ENCODE measurements at places on chromosomes 1 and 21. TPM values are rescaled to one million over a fixed set of nuclear protein-coding genes. Genes with fewer than 3 reads are reported as not detected.

GRCh38 chr1:204889681-204890383 is 19.2 kb downstream of the NFASC start:
- no peaks in the 10 kb centered on the region for H3K36me3 ChIP-seq
- DNase-seq = no peak
- no peaks in the 10 kb centered on the region for H3K27me3 ChIP-seq
- H3K4me1 ChIP-seq = peaks cover 21% of the 10 kb centered on the region
- no peak overlapping the region for H3K4me3 ChIP-seq

- peaks cover 2% of the 10 kb centered on the region for H3K27me3 ChIP-seq
- H3K4me1 ChIP-seq = no peaks in the 10 kb centered on the region
- no peak for DNase-seq
- H3K4me3 ChIP-seq = no peak overlapping the region
Observed at GRCh38 chr1:222759451-222760035, 22.5 kb downstream of the FAM177B start.

GRCh38 chr1:196723325-196724185 is 51.1 kb upstream of the CFHR3 start:
- H3K4me1 ChIP-seq = no peaks in the 10 kb centered on the region
- no peak overlapping the region for H3K4me3 ChIP-seq
- H3K36me3 ChIP-seq = no peaks in the 10 kb centered on the region
- peak; percentile 92 for DNase-seq
- H3K27me3 ChIP-seq = no peaks in the 10 kb centered on the region

DNA sequence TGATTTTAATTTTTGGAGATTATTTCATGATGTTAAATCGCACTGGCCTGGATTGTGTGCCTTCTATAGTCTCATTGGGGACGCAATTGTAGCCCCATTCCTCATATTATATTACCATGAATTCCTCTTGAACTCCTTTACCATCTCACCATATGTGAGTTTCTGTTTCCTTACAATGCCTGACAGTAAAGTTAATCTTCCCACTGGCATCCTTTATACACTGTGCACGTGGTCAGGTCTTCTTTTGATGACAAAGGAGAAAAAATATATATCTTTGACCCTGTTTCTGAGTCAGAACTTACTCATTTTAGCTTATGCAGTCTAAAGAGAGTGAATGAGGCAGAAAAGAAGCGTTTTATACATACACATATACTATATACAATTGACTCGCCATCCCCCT is 774 bp upstream of the ABL2 start:
- H3K4me1 ChIP-seq = peaks cover 18% of the 10 kb centered on the region
- peaks cover 10% of the 10 kb centered on the region for H3K27me3 ChIP-seq
- H3K27ac ChIP-seq = no peak overlapping the region
- peaks cover 5% of the 10 kb centered on the region for H3K36me3 ChIP-seq
- no peak for DNase-seq

- no peak overlapping the region for H3K27ac ChIP-seq
- H3K27me3 ChIP-seq = no peaks in the 10 kb centered on the region
- no peak for DNase-seq
- no peak overlapping the region for H3K4me3 ChIP-seq
Observed at GRCh38 chr21:32539378-32539777, 45.9 kb downstream of the TCP10L start.

- no peaks in the 10 kb centered on the region for H3K36me3 ChIP-seq
- peaks cover 67% of the 10 kb centered on the region for H3K4me1 ChIP-seq
- no peak overlapping the region for H3K27ac ChIP-seq
- H3K27me3 ChIP-seq = no peaks in the 10 kb centered on the region
- H3K4me3 ChIP-seq = no peak overlapping the region
Observed at GRCh38 chr1:214492401-214493075, 58.9 kb downstream of the PTPN14 start.

- H3K36me3 ChIP-seq = no peaks in the 10 kb centered on the region
- H3K4me1 ChIP-seq = peaks cover 72% of the 10 kb centered on the region
- no peaks in the 10 kb centered on the region for H3K27me3 ChIP-seq
- H3K27ac ChIP-seq = peak overlapping the region; percentile 26
- H3K4me3 ChIP-seq = no peak overlapping the region
- DNase-seq = no peak
Observed at GRCh38 chr1:44423591-44424537, 18.8 kb downstream of the RNF220 start.

- H3K36me3 ChIP-seq = no peaks in the 10 kb centered on the region
- H3K27ac ChIP-seq = no peak overlapping the region
- H3K27me3 ChIP-seq = peaks cover 43% of the 10 kb centered on the region
- H3K4me1 ChIP-seq = peaks cover 18% of the 10 kb centered on the region
- DNase-seq = no peak
- H3K4me3 ChIP-seq = peak overlapping the region; percentile 92
Observed at GRCh38 chr1:239388159-239388485, 1.8 kb downstream of the CHRM3 start.

DNA sequence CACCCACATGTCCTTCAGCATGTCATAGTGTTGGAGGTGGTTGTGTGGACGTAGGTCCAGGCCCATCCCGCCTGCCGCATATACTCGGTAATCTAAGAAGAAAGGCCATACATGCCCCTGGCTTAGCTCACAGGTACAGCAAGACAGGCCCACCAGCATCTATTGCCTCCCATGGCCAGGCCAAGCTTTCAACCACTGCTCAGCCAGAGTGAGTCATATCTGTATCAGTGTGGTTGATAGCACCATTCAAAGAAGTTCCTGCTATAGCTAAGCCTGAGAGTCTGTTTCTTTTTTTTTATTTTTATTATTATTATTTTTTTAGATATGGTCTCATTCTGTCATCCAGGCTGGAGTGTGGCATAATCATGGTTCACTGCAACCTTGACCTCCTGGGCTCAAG is 17.0 kb downstream of the KLHDC8A start:
- H3K27ac ChIP-seq = no peak overlapping the region
- no peaks in the 10 kb centered on the region for H3K36me3 ChIP-seq
- DNase-seq = no peak
- peaks cover 37% of the 10 kb centered on the region for H3K27me3 ChIP-seq
- H3K4me3 ChIP-seq = no peak overlapping the region
- H3K4me1 ChIP-seq = peaks cover 24% of the 10 kb centered on the region

DNA sequence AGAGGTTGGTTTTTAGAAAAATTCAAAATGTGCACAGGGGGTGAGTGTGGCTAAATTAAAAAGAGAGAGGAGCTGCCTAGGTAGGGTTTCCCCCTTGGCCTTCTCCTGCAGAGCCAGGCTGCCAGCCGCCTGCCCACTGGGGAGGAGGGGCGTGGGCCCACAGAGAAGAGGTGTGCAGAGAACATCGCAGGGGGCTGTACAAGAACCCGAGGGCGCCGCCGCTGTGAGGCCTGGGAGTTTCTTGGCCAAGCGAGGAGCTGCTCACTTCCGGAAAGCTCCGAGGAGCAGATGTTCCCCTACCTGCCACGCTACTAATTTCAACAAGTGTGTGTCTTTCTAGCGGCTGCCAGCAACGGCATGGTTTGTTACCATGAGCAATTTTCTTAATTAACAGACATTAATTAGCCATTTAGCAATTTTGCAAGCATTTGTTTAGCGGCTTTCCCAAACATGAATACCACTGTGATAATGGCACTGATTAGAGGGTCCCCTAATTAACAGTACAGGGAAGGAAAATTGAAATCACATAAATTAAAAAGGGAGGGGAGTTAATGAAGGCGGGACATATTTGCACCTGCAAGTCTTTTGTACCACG is 59.7 kb downstream of the MRPL37 start:
- no peak for DNase-seq
- no peak overlapping the region for H3K4me3 ChIP-seq
- peak overlapping the region; percentile 49 for H3K27ac ChIP-seq
- H3K36me3 ChIP-seq = no peaks in the 10 kb centered on the region
- H3K4me1 ChIP-seq = peaks cover 54% of the 10 kb centered on the region
- no peaks in the 10 kb centered on the region for H3K27me3 ChIP-seq

- H3K36me3 ChIP-seq = peaks cover 10% of the 10 kb centered on the region
- no peak overlapping the region for H3K4me3 ChIP-seq
- no peak overlapping the region for H3K27ac ChIP-seq
- H3K27me3 ChIP-seq = no peaks in the 10 kb centered on the region
- DNase-seq = no peak
- H3K4me1 ChIP-seq = peaks cover 29% of the 10 kb centered on the region
Observed at GRCh38 chr1:55164906-55165305, 50.3 kb downstream of the USP24 start.

- no peaks in the 10 kb centered on the region for H3K27me3 ChIP-seq
- H3K4me1 ChIP-seq = no peaks in the 10 kb centered on the region
- 0 out of 2 replicates have a peak overlapping the region, but pooled peaks have one; percentile 19 for H3K27ac ChIP-seq
- no peak overlapping the region for H3K4me3 ChIP-seq
Observed at GRCh38 chr1:27884006-27884954, 11.9 kb downstream of the THEMIS2 start.

HSD11B1 gene
- total RNA-seq = not detected

OR2T2 gene
- total RNA-seq = not detected

RGL1 gene
- 1.5 TPM for total RNA-seq

NPHS2 gene
- total RNA-seq = not detected

HEYL gene
- total RNA-seq = 3.6 TPM

Measured in WTC11 (cell line).